ENCODE measurements at places on chromosomes 4 and X.

DNA sequence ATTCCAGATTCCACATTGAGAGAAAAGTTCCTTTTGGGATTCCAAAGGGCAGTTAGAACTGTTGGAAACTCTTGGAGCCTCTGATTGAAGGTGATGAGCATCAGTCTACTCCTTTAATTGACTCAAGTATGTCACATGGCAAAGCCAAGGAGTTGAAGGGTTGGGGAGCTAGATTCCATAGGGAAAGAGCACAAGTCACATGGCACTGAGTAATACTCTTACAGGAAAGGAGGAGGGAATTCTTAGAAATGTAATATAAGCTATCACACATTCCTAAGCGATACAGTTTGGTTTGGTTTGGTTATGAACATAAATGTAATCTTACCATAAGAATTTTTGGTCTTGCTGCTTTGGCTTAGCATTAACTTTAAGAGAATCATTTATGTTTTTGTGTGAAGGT lies 15.7 kb downstream of the SPCS3 start:
- DNase-seq = no peak

- DNase-seq = no peak
Observed at GRCh38 chr4:158090323-158090722, 82.5 kb downstream of the GASK1B start.

- no peak for DNase-seq
Observed at GRCh38 chrX:5549512-5549911, 679.2 kb downstream of the NLGN4X start.

- DNase-seq = no peak
Observed at GRCh38 chrX:9724711-9725110, 40.9 kb downstream of the GPR143 start.

GRCh38 chrX:7586126-7586525 lies 256.8 kb upstream of the VCX start:
- peak; percentile 0 for DNase-seq

DNA sequence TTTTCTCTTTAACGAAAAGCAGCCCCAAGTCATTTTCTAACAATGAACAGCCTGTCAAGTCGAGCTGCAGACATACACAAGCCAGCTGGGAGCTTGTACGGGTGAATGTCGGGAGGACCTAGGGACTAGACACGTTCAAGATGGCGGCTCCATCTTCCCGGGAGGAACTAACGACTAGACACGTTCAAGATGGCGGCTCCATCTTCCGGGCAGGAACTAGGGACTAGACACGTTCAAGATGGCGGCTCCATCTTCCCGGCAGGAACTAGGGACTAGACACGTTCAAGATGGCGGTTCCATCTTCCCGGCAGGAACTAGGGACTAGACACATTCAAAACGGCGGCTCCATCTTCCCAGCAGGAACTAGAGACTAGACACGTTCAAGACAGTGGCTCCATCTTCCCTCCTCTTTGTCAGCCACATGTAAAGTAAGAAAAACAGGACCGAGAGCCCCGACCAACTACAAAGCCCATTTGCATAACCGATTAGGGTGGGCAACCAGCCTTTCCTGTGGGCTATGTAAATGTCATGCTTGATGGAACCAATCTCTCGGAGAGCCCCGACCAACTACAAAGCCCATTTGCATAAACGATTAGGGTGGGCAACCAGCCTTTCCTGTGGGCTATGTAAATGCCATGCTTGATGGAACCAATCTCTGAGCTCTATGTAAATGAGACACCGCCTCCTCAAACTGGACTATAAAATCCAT lies 175.5 kb downstream of the DHRSX start:
- DNase-seq = peak; percentile 12

GRCh38 chrX:136157187-136157586 lies 9.9 kb downstream of the FHL1 start:
- no peak for DNase-seq

DNA sequence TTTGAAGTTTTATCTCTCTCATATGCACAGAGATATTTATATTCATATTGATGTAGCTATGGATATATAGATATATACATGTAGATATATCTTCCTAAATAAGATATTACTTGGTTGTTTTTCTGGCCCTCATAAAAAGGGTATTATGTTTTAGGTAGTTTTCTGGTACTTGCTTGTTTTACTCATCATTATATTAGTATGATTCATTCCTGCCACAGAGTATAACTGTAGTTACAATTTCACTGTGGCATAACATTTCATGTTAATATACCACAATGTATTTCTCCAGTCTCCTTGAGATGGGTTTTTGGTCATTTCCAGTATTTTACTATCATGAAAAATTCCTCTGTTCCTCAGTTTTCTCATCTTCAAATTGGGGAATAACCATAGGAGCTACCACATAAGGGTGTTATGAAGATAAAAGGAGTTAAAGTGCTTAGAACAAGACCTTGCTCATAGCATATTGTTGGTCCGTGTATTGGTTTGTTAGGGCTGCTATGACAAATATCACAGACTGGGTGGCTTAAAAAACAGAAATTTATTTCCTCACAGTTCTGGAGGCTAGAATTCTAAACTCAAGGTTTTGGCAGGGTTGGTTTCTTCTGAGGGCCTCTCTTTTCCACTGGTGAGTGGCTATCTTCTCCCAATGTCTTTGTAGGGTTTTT lies 129.7 kb downstream of the TMEM164 start:
- no peak for DNase-seq
